Keratinocyte (primary cell): ENCODE measurements at places on chromosomes 4 and X.

DNA sequence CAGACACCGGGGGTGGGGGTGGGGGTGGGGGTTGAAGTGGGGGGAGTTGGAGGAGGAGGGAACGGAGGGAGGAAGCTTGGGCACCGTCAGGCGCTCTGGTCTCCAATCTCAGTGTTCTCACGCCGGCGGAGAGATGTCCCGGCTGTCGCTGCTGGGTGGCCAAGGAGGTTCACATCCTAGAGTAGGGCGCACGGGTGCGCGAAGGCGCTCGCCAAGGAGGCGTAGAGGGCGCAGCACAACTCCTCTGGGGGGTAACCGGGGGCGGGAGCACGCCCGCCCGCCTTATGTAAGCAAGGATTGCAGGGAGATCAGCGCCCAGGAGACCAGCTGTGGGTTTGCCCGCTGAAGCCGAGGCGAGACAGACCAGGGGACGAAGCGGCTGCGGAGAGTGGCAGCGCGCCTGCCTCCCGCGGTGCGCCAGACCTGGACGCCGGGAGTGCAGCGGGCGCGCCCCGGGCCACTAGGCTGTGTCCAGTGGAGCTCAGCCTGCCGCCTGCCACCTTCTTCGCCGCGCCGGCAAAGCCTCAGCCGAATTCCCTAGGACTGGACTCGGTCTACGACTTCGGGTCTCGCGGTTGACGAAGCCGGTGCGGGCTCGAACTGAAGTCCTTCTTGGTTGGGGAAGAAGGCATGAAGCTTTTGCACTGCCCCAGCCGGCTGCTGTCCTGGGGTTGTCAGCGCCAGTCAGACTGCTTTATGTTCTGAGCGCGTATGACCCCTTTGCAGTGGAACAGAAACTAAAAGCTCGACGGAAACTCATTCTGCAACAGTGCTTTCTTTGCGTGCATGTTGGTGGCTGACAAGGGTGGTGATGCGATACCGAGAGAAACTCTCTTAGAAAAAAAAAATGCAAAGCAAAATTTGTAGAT, 707 bp upstream of the UNC5C start:
- no peaks in the 10 kb centered on the region for H3K36me3 ChIP-seq
- DNase-seq, result no peak
- peak overlapping the region; percentile 58 for H3K4me3 ChIP-seq
- no peak overlapping the region for H3K27ac ChIP-seq
- H3K4me1 ChIP-seq, result no peaks in the 10 kb centered on the region

DNA sequence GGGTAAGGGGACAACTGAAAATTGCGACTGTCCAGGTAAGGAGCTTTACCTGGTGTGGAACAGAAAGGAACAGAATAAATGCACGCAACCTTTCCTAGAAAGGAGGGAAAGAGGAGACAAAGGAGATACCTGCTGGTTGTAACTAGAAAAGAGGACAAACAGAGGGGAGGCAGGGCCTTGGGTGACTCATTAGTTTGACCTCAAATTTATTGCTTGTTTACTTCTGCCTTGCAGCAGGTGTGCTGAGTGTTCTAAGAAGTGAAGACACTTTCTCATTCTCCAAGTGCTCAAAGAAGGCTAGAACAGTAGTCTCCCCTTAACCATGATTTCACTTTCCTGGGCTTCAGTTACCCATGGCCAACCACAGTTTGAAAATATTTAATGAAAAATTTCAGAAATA, 123.1 kb upstream of the BOD1L1 start:
- H3K27me3 ChIP-seq, result peaks cover 2% of the 10 kb centered on the region
- H3K27ac ChIP-seq, result no peak overlapping the region
- DNase-seq, result no peak
- H3K4me1 ChIP-seq, result no peaks in the 10 kb centered on the region
- no peak overlapping the region for H3K4me3 ChIP-seq

GRCh38 chrX:120419463-120419862, 49.6 kb downstream of the LAMP2 start:
- H3K36me3 ChIP-seq, result no peaks in the 10 kb centered on the region
- DNase-seq, result no peak
- no peak overlapping the region for H3K27ac ChIP-seq
- no peaks in the 10 kb centered on the region for H3K4me1 ChIP-seq
- no peak overlapping the region for H3K4me3 ChIP-seq

- DNase-seq, result no peak
- H3K27ac ChIP-seq, result no peak overlapping the region
- peaks cover 6% of the 10 kb centered on the region for H3K36me3 ChIP-seq
- H3K4me3 ChIP-seq, result no peak overlapping the region
Measured at GRCh38 chr4:25817059-25817681, 45.6 kb downstream of the SEL1L3 start.
